ENCODE measurements at places on chromosomes 12 and 14.

GRCh38 chr12:32253154-32253790 is 146.1 kb upstream of the FGD4 start:
- DNase-seq = no peak

GRCh38 chr14:76446921-76447320 is 71.0 kb downstream of the ESRRB start:
- no peak for DNase-seq

GRCh38 chr14:104688505-104689108 is 811 bp upstream of the INF2 start:
- no peak for DNase-seq

DNA sequence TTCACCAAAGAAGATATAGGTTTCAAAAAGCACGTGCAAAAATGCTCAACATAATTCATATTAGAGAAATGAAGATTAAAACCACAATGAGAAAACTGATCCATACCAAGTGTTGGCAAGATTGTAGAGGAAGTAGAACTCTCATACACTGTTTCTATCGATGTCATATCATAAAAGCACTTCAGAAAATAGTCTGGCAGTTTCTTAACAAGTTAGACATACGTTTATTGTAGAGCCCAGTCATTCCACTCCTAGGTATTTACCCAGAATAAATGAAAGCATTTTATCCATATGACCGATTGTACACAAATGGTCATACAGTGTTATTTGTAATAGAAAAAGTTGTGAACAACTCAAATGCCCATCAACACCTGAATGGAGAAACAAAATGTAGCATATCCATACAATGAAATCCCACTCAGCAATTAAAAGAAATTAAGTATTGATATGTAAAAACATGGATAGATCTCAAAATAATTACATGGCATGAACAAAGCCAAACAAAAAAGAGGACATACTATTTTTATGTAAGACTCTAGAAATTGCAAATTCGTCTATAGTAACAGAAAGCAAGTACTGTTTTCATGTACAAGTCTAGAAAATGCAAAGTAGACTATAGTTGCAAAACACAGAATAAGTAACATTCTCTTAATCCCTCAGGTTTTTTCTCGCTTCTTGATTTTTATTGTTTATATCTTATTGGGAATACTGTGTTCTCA is 41.0 kb downstream of the USP15 start:
- DNase-seq = no peak

- no peak for DNase-seq
Measured at GRCh38 chr12:46548605-46549071, 176.1 kb upstream of the SLC38A2 start.

GRCh38 chr12:122747224-122748135 is 5.1 kb upstream of the DENR start:
- DNase-seq = no peak

DNA sequence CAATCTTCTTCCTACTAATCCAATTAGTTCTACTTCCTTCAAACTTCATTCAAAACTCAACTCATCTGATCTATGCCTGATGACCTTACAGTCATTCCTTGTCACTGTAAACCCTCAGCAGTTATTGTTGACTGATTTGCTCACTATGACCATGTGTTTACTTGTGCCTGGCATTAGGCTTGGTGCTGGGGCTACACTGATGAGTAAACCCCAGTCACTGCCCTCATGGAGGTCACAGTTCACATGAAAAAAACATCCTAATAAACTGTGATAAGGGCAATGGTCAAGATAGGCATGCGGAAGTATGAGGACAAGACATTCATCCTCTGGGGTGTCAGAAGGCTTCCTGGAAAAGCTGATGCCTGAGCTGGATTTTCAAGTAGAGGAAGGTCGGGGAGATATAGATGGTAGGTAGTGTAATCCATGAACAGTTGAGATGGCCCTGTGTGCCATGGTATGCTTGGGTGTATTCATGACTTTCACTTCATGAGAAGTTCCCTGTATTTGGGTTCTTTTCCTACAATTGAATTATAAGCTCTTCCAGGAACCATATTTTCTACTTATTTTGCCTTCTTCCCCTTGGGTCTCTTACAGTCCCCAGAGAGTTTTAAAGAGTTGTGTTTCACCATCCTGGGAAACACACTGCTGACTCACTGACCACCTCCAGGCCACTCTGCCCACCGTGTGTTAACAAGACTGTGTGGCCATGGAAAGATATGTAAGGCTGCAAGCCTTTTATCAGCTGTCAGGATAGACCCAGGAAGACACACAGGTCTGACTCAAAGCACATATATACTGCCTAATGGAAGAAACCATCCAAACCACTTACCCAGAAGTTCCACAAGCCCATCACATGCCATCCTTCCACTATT is 38.7 kb upstream of the DUSP6 start:
- no peak for DNase-seq

GRCh38 chr14:74504874-74505720 is 11.5 kb downstream of the ISCA2 start:
- DNase-seq = no peak

DNA sequence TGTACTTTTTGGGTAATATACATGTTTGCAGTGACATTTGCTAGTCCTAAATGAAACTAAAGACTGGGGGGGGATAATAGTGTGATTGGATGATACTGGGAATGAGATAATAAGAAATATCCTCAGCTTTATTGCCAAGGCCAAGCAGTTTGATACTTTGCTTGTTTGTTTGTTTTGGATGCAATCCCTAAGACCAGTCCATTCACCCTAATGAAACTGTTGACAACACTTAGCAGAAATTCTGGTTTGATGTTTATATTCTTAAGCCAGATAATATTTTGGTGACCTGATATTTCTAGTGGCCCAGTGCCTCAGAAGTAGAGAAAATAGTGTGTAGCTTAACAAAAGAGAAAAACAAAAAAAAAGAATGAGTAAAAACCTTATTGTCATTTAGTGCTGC is 1.8 kb downstream of the PHC1 start:
- DNase-seq = no peak

DNA sequence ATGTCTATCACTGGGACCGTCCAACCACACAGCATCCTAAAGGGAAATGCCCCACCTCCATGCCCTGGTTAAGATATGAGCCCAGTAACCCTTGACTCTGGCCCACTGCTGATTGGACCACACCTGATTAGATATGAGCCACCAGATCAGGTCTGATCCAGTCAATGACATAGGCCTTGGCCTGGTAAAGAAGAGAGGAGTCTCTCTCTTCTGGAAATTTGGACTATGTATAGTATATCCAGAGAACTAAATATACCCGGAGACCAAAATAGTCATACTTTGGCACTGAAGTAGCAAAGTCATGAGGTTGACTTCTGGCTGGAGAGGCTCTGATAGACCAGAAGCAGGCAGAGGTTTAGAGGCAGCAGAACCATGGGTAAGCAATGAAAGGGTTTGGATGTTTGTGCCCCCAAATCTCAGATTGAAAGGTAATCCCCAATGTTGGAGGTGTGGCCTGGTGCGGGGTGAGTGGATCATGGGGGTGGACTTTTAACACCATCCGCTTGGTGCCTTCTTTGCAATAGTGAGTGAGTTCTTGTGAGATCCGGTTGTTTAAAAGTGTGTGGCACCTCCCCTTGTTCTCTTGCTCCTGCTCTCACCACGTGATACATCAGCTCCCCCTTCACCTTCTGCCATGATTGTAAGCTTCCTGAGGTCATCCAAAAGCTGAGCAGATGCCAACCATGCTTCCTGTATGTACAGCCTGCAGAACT is 68.4 kb downstream of the HSPB8 start:
- no peak for DNase-seq

GRCh38 chr12:53190108-53190729 is 9.5 kb upstream of the CSAD start:
- peak; percentile 45 for DNase-seq

GRCh38 chr12:114848666-114849065 is 164.7 kb upstream of the TBX3 start:
- no peak for DNase-seq

DNA sequence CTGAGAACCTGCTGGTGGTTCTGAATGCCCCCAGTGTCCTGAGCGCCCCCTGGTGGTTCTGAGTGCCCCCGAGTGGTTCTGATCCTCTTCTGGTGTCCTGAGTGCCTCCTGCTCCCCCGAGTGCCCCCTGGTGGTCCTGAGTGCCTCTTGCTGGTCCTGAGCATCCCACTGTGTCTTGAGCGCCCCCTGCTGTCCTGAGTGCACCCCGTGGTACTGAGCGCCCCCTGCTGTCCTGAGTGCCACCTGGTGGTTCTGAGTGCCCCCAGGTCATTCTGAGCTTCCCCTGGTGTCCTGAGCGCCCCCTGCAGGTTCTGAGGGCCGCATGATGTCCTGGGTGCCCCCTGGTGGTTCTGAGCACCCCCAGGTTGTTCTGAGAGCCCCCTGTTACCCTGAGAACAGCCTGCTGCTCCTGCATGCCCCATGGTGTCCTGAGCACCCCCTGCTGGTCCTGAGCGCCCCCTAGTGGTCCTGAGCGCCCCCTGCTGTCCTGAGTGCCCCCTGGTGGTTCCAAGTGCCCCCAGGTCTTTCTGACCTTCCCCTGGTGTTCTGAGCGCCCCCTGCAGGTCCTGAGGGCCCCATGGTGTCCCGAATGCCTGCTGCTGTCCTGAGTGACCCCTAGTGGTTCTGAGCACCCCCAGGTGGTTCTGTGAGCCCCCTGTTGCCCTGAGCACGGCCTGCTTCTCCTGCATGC is 1165.4 kb downstream of the TMEM121 start:
- DNase-seq = peak; percentile 81

- no peak for DNase-seq
Measured at GRCh38 chr12:12015073-12015685, 55.6 kb upstream of the BCL2L14 start.

GRCh38 chr14:42513837-42514236 is 907.2 kb downstream of the LRFN5 start:
- no peak for DNase-seq

DNA sequence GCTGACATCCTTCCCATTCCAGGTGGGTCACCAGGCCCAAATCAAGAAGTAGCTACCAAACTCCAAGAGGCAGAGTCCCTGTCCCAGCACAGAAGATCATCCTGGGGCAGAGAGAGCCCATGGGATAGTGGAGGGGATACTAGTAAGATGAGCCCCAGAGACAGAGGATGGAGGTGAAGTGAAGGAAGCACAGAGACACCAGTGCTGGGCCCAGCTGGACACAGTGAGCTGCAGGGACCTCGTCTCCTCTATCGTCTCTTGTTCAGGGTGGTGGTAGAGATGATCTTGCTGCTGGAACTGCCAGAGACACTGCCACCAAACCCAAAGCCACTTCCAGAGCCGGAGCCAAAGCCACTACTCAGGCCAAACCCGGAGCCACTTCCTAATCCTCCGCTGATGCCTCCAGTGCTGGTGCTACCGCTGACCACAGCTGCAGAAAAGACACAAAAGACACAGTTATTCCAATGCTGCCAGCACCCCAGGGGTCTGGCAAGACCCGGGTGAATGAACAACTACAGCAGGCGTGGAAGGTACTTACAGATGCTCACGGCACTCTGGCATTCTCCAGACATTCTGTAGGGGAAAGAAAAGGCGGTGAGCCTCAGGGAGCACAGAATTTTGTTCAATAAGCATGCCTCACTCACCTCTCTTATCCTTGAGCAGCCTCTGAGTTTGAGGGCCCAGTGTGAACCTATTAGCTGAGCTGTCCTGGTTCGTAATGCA is 6.9 kb downstream of the KRT4 start:
- DNase-seq = no peak

DNA sequence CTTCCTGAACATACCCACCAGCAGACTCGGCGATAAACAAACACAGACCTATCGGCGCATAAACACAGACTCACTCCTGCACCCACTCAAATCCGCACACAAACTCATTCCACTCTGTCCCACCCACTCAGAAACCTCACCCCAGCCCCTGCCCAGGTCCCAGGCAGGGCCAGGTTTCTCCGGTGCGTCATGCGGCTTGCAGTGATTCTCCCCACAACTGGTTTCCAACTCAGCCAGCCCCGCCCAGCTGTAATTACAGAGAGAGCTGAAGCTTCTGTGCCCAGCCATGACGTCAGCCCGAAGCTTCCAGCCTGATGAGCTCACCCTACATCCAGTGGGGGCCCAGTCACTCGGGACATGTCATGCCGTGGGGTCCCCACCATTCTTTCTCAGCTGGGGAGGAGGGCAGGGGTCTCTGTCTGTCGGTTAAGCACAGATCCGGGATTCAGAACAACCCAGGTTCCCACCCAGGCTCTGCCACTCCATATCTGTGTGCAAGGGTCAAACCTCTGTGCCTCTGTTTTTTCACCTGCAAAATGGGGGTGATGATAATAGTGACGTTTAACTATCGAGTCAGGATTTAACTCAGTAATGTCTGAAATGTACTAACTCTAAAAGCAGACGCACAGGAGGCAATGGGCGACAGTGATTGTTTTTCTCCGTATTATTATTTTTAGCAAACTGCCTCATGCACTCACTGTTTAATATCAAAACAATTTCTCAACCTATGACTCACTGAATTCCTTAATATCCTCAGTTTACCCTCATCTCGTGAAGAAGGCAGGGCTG is 2.3 kb upstream of the HSPB8 start:
- DNase-seq = no peak

GRCh38 chr12:30882706-30883105 is 43.8 kb upstream of the TSPAN11 start:
- DNase-seq = no peak

DNA sequence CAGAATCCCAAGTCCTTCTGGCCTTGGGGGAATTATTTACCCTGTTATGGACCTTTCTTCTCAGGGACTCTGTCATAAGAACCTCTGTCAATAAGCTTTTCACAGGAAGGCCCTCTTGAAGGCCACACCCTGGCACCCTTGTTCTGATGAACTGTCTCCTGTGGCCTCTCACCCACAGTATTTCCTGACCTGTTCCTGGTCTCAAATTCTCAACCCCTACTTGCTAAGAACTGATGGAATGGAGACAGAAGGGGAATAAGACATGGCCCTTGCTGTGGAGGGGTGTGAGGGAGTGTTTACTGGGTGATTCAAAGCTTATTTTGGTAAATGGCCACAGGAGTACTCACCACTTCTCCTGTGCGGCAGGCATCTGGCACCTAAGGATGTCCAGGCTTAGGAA is 1082.9 kb downstream of the BCL11B start:
- DNase-seq = no peak
